Large intestine (tissue), 12 donors: ENCODE measurements at places on chromosomes 6 and 20. TPM values are rescaled to one million over a fixed set of nuclear protein-coding genes. Genes with fewer than 3 reads are reported as not detected.
A peak's percentile ranks its signal among the peaks of the same experiment; 100 is the strongest.

DNA sequence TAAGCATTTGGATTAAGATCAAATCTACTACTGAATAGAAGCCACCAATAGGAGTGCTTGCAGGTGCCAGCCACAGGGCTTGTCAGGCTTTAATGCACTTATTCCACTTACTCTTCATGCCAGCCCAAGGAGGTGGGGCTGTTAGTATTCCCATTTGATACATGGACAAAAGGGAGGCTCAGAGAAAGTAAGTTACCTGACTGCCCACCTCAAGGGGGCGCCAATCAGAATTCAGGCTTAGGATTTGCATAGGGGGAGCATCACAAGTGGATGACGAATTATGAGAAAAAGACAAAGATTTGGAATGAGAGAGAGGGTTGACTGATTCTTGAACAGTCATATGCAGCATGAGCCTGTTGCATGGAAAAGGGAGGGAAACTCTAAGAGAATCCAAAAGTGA lies 188.4 kb upstream of the TSHZ2 start:
- DNase-seq = no peak

DNA sequence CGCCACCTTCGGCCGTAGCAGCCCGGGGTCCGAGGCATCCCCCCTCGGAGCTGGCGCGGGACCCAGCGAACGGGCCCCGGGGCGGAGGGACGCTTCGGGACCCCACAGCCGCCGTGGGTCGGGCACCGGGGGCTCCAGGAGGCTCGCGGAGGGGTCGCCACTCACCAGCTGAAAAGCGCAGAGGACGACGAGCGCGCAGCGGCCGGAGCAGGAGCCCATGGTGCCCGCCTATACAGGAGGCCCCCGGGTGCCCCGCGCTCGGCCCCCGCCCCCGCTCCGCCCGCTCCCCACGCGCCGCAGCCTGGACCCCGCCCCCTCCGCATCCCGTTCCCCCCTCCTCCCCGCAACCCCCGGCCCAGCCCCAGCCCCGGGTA lies at the start of gene NKAIN4:
NKAIN4 (minus strand) TSS at position 232 of the 374 bp plus-strand sequence; CDS start at position 219, 13 bp downstream.
- no peak for DNase-seq

- no peak for DNase-seq
These were observed 668.2 kb upstream of the GJE1 start for GRCh38 chr6:141464490-141464889.

DNA sequence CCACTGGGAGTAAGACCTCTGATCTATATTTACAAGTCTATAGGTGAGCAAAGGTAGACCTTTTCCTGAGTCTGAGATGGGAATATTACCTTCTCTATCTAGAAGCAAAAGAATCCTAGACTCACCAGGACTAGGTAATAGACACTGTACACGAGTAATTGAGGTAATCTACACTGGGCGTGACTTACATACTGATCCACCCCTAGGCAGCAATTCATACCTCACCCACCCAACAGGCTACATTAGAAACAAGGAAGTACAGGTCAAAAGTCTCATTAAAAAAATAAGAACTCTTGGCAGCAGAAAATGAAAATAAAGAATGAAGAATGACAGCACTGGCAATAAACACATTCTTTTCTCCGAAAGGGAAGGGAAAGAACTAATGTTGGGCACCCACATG lies 7.6 kb downstream of the CSNK2A1 start:
- DNase-seq = peak; percentile 92

GRCh38 chr20:51926670-51927305 lies 124.5 kb upstream of the SALL4 start:
- peak; percentile 83 for DNase-seq

- DNase-seq = no peak
These were observed 552.5 kb downstream of the HAO1 start for GRCh38 chr20:7387638-7388193.

DNA sequence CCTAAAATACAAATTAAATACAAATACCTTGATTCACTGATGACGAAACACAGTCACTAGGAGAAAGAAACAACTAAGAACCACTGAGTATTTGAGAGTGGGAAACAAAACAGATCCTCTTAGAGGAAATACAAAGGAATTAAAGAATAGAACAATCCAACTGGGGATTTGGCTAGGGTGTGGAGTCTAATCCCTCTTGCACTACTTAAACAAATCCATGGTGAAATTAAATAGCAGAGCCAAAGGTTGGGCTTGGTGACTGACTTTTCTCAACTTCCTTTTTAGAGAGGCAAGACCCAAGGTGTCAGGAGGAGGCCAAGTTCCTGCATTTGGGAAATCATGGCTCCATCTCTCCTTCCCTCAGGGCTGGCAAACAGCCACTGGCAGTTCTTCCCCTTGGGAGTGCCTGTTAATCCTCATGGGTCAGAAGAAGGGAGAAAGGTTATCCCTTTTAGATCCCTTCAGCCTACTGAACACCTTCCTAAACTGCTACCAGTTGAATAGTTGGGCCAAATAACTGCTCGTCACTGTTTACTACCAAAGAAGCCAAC lies 101.2 kb upstream of the TRAF3IP2 start:
- DNase-seq = no peak

GRCh38 chr6:114055763-114056162 lies 84.8 kb upstream of the HDAC2 start:
- no peak for DNase-seq

DNA sequence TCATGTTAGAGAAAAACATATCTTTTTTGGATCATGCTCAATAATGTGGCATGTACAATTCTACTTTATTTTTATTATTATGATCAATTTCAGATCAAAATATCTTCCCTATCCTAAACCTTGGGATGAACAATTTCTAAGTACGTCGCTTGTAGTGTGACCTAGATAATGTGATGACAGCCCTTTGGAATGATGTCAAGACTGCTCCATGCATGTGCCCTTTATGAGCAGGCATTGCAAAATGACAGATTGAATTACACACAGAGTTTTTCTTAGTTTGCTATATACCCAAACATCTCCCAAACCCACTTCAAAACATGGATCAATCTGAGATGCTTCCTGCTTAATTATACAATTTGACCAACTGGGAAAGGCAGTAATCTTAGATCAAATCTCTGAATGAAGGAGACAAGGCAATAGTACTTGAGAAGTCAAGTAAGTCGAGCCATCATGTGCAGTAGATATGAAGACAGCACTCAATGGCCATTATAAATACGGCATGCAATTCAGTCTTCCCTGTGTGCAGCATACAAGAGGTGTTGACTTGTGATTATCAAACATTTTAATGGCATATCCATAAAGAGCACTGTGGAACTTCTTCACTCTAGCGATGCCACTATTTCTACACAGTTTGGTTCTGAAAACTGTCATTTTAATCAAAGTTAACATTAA lies 294.8 kb downstream of the RNF144B start:
- no peak for DNase-seq

DNA sequence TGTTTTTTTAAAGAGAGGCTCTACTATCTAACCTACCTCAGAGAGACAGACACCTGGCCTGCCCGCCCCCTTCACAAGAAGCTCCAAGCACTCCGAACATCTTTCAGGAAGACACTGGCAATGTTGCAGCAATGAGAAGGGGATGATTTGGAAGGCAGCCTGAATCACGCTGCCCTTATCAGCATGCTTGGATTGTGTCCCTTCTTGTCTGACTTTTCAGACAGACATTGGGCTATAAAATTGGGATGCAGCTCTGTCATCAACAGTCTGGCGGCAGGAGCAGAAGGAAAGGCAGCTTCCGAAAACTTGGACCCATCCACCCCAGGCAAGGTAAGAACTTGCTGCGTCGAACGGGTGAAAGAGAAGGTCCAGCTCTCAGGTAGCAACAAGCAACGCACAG lies 56.0 kb downstream of the CDK5RAP1 start:
- no peak for DNase-seq

DNA sequence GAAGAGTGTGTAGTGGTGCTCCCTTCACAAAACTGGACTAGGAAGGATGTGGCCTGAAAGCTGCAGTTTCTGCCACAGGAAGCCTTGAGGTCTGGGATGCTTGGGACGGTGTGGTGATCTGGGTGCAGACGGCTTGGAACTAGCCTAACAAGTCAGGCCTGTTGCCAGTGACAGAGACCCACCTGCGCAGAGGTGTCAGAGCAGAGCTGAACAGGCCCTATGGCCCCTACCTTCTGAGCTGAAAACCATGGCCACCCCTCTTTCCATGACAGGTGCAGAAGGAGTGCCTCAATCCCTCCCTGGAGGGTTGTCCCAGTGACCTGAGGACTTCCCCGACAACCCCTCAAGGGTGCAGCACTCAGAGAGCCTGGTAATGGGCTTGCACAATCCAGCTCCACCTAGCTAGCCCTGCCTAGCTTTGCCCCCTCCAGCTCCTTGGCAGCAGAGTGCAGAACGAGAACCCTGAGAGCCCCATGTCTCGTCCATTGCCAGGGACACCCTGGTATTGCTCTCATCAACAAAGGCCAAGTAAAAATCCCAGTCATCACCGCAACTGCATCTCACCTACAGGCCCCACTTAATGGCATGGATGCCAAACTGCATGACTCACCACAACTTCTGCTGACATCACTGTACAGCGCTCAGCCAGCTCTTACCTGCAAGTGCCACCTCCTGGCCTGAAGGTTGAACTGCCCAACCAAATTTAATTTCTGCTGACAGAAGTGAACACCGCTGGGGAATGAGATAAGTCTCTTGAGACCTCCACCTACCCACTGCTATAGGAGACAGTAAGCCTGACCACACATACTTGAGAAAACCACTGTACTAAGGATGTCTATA lies 563.1 kb downstream of the TFAP2A start:
- DNase-seq = no peak

DNA sequence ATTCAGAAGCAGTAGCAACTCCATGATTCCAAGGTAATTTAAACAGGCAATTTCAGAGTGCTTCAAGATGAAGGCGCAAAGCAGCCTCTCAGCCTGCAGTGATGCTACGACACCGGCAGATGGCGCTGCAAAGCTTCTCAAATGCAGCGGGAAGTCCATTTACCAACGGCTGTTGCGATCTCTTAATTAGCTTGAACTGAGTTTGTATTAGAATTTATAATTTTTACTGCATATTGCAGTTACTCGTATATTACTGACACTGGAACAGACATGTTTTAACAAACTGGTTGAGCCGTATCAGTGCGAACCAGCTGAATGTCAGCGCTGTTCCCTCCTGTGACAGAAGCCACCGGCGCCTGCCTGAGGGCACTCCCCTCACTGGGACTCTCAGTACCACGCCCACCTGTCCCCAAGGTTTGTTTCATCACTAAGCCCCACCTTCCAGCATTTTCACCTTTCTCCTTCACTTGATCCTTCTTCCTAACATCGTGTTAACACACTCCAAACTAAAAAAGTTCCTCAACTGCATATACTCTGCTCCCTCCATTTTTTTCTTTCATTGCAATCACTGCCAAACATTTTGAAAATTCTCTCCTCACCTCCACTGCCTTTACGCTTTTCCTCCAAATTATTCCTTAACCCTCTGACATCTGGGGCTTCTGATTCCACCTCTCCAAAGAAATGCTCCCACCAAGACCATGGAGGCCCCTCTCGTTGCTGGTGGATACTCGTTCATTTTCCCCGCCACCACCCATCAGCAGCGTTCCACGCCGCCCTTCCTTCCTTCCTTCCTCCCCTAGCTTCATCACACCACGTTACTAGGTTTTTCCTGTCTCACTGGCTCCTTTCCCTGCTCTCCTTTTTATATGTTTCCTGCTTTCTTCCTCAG lies 14.5 kb downstream of the GNL1 start:
- peak; percentile 85 for DNase-seq

DNA sequence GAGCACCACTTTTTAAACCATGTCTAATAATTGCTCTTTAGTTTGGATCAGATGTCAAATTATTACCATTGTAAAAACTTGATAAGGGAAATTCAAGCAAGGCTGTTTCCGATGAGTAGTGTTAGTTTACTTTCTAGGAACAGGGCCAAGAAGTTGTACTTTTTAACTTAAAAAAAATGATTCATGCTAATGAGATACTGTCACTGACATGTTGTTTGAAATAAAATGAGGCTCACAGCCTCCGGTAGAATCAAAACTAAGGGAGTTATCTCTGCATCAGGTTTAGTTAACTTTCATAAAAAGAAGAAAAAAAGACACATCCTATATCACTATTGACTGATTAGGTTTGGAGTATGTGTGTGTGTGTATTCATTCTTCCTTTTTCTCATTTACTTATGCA lies 55.2 kb upstream of the SUPT3H start:
- no peak for DNase-seq

DNA sequence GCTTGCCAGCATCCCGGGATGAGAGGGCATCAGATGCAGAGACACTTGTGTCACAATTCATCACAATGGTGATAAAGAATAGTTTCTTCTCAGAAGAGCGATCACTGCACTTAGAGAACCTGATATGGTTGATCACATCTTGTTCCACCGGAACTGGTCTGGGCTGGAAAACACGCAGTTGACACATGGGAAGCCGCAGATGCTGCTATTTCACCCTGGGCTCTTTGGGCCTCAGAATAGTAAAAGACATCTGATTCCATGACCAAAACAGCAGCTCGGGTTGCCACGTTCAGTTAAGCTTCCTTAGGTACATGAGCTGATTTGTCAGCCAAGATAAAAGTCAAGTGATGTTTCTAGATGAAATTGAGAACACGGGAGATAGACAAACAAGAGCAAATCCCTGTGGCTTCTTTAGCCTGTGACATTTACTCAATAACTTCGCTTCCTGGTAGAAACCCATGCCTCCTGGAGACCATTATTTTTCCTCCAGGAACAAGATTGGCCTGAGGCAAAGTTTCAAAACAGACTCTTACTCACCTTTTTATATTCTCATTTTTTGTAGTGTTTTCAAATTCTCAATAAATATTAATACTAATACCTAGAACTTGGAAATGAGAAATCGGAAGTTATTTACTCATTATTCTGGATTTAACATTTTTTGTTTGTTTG lies 59.4 kb downstream of the TRMT6 start:
- no peak for DNase-seq

- no peak for DNase-seq
These were observed 288.7 kb upstream of the PRDM1 start for GRCh38 chr6:105797286-105797979.

DNA sequence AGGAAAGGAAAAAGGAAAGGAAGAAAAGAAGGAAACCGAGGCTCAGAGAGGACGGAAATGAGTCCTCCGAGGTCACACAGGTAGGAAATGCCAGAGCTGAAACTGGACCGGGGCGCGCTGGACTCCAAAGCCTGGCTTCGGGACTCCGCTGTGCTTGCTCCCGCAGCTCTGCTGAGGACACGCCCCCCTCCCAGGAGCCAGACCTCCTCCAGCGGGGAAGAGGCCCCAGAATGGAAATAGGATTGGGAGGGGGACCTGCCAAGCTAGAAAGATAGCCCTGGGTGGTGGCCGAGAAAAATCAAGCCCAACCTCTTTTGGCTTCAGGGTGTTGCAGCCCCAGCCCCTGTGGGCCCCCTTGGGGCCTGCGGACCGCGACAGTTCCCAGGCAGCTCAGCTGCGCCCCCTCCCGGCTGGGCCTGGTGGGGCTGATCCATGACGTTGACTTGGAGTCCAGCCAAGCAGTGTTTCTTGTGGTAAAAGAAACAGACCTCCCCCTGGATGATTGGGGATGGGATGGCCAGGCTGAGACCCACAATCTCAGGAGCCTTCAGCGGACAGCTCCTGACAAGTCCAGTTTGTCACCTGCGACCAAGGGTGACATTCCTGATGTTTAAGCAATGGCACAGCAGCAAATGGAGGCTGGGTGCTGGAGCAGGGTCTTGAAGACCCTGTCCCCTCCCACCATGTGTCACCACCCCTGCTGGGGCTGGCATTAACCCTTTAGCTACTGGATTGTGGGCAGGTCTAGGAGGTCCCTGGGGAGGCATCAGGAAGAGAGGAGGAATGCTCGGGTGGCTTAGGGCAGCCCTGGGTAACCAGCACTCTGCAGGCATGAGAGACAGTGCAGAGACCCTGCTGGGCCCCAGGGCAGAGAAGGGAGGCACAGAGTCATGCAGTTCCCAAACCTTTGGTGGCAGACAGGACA lies 55.4 kb downstream of the RIPOR3 start:
- DNase-seq = peak; percentile 79

The CFB gene
- 37.1 TPM for polyA plus RNA-seq

The CLVS2 gene
- polyA plus RNA-seq = 0.70 TPM

The SAMD10 gene
- polyA plus RNA-seq = 5.0 TPM

The PAX1 gene
- not detected for polyA plus RNA-seq

The CALHM6 gene
- polyA plus RNA-seq = 7.8 TPM
